ENCODE measurements at places on chromosomes 2 and 18.

DNA sequence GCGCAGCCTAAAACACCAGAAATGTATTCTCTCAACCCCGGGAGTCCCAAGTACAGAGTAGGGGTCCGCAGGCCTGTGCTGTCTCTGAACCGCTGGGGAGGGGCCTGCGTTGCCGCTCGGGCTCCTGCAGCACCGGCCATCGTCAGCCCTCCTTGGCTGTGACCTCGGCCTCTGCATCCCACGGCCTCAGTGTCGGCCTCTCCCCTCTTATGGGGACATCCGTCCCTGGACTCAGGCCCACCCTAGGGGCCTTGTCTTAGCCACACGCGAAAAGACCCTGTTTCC lies 50.5 kb downstream of the KCNG2 start:
- DNase-seq: no peak

DNA sequence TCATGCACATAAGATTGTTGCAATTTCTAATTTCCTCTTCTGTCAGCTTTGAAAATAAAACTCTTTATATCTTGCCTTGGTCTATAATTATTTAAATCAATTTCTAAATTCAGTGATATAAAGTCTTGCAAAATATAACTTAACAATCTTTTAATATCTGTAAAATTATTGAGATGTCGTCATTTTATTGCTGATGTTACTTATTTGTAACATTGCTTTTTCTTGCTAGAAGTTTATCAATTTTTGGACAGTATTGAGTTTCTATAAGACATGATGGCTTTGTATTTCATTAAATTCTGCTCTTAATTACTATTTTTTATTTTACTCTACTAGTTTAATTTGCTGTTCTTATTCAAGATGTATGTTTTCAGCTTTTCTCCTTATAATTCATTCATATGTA lies 1036.5 kb downstream of the TMEM182 start:
- DNase-seq: no peak

DNA sequence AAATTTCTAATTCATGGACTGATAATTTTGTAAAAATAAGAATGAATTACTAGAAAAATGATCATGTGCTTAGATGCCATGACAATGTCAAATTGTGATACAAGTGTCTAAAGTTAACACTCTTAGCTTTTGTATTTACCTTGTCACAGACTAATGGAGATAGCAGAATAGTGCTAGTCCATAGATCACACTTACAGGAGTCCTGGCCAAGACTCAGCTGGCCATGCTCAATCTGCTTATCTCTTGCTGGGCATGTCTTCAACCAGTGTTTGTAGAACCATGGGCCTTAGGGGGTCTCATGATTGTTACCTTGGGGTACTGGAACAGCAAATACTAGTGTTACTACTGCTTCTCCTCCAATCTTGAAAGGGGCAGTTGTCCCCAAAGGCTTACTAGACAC lies 44.0 kb downstream of the TET3 start:
- no peak for DNase-seq

DNA sequence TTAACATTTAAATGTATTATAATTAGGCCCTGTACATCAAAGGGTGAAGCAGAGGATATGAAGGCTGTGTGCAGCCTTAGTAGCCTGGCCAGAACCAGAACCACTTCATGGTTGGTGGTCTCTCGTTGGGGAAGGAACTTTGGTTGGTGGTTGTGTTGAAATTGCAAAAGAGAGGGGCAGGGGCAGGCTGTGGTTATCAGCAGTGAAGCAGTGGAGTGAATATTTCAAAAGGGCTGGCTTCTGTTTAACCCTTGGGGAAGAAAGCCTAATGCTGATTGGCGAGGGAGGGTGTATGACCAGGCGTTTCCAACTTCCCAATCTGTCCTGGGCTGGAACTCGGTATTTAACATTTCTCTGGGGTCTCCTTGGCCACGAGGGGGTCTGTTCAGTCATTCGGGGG lies 51.2 kb upstream of the LYPD6B start:
- DNase-seq: no peak

DNA sequence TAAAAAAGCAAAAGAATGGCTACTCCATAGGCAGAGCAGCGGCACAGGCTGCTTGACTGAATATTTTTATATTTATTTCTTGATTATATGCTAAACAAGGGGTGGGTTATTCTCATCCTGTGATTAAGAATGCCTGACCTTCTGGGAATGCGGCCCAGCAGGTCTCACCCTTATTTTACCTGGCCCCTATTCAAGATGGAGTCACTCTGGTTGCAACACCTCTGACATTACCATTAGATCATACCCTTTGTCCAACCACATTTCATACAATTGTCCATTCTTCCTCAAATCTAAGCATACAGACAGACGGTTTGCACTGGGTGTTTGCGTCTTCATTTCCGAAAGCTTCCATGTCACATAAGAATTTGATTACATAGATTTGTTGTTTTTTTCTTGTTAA lies 168.2 kb downstream of the GALNT1 start:
- no peak for DNase-seq

DNA sequence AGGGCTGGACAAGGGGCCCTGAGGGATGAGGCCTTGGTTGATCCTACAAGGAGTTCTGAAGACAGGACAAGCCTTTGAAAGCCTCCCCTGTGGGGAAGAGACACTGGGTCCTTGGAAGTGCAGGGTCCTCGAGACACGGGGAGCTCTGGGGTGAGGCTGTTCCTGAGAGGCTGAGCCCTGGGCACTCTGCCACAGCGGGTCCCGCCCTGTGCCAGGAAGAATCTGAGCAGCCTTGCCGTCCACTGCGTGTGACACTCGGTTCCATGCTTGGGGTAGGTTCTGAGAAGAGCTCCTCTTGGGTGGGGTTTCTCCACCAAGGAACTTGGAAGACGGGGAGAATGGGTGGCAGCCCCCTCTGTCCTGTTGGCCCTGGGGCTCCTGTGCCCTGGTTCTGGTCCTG lies 13.9 kb downstream of the SNTG2 start:
- DNase-seq: no peak

DNA sequence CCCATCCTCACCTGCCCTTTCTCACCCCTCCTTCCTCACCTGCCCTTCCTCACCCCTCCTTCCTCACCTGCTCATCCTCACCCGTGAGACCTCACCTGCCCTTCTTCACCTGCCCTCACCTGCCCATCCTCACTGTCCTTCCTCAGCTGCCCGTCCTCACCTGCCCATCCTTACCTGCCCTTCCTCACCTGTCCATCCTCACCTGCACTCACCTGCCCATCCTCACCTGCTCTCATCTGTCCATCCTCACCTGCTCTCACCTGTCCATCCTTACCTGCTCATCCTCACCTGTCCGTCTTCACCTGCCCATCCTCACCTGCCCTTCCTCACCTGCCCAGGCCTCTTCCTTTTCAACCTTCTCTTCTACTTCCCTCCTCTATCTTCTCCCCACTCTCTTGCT lies 34.4 kb downstream of the KCNG2 start:
- DNase-seq: no peak

DNA sequence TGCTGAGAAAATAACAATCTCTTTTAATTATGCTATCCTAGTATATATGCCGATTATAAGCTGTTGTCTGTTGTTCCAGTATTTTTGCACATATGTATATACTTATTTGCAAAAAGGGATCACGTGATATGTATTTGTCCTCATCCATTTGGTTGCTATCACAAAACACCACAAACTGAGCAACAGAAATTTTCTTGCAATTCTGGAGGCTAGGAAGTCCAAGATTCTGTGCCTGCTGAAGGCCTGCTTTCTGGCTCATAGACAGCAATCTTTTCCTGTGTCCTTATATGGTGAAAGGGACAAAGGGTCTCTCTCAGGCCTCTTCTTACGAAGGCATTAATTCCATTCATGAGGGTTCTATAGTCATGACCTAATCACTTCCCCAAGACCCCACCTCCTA lies 186.5 kb downstream of the LPIN1 start:
- DNase-seq: no peak

GRCh38 chr2:141468761-141469160 lies 662.1 kb downstream of the LRP1B start:
- DNase-seq: no peak

DNA sequence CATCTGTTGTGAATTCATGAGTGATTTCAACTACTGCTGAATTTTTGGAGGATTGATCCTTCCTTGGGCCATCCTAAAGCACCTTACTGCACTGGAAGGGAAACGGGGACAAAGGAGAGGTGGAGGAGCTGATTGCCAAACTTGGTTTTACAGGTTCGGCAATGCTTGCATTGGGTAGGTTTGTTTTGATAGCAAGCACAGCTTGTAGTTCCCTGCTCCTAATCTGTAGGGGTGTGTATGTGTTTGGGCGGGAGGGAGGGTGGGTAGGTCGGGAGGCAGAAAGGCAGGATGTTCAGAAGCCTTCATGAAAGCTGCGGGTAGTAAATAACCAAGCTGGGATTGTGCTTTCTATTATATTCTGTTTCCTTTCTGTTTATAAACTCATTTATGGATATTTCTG lies 24.6 kb downstream of the PHLPP1 start:
- DNase-seq: no peak

DNA sequence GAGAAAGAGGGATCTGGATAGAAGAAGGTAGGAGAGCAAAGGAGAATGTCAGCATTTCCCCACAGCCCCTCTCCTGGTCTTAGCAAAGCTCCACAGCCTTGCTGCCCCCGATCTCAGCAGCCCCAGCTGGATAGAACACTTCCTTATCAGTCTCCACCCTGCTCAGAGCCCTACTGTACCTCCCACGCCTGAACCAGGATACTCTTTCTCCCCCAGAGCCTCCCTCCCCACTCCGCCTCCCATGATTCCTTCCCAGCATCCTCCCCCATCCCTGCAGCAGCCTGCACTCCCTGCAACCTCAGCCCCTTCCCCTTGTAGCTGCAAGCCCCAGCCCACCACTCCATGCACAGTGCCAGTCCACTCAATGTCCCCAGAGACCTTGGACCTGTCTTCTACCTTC lies 25.8 kb downstream of the PLB1 start:
- DNase-seq: no peak

DNA sequence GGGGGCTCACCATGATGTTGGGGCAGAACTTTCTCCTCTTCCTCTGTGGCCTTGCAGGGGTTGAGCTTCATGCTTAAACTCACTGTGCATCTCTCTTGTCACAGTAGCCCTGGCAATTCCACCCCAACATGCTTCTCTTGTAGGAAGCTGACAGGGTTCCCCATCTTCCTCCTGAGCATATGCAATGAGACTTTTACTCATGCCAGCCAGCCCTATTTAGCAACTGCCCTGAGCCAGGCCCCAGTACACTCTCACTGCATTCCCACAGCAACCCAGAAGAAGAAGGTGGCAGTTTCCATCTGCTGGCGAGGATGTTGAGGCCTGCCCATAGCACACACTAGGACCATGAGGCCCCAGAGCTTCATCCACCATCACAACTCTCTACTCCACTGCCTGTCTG lies 72.2 kb upstream of the TEX51 start:
- DNase-seq: no peak

DNA sequence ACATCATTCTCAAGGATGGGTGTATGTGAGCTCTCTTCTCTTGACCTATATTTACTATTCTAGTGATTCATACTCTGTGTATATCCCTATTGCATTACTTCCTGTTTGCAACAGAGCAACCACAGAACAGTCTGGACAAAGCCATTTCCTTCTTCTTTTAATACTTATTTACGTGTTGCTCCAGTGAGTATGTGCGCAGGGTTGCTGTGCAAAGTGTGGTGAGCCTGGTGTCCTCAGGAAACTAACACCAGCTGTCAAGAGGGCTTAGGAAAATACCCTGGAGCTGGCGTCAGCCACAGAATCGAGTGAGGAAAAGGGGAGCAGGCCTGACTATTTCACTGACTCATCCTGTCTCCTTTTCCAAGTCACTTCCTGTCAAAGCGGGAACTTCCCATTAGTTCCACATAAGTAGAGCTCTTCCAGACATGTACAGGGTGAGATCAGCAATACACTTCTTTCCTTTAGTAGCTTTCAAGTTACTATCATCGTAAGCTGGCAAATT lies 214.1 kb upstream of the COPS8 start:
- no peak for DNase-seq

GRCh38 chr2:187774551-187775071 lies 220.4 kb upstream of the TFPI start:
- no peak for DNase-seq

- no peak for DNase-seq
These were observed 435 bp downstream of the RNF181 start for GRCh38 chr2:85596026-85596333.

DNA sequence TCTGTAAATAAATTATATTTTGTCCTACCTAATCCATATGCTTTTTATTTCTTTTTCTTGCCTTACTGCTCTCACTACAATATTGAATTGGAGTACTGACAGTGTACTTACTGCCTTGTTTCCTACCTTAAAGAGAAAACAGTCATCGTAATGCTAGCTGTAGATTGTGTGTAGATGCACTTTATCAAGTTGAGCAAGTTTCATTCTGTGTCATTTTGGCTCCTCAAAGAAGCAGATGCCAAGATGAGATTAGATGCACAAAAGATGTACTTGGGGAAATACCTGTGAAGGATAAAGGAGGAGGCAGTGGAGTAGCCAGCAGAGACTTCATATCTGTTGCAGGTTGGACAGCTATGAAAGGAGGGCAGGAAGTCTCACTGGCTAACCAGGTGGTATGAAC lies 145.5 kb downstream of the FTCDNL1 start:
- DNase-seq: no peak

DNA sequence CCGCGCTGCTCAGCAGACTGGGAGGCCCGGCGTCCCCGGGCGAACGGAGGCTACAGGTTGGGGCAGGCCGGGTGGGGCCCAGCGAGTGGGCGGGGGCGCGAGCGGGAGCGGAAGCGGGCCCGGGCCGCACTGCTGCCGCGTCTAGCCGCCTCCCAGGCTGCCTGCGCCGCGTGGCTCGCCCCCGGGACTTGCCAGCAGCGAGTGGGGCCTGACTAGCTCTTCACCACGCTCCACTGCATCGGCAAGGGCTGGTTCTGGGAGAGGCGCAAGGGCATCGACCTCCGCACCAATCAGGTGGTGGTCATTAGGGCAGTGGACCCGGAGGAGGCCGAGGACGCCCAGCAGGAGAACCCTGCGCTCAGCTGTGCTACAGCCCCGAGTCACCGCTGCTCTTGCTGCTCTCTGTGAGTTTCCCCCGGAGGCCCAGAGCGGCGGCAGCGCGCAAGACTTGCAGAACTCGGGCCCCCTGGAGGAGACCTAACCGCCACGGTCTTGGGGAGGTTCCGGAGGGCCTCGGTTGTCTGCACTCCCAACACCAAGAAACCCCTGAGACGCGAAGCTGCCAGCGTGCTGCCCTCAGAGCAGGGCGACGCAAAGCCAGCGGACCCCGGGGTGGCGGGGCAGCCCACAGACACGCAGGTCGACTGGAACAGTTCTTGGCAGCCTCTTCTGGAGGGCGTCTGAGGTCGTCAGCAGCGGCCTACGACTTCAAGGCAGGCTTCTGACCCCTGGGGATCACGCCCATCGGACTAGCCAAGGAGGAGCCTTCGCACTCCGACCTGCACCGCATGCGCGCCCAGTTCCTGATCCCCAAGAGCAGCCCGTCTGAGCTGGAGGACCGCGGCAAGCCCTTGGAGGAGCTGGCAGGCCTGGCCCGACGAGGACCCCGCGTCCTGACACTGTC lies 27.2 kb upstream of the PTPN2 start:
- DNase-seq: peak; percentile 39

- DNase-seq: no peak
These were observed 208.0 kb downstream of the C1D start for GRCh38 chr2:67854798-67855197.

- no peak for DNase-seq
These were observed 364.8 kb upstream of the GALNT5 start for GRCh38 chr2:156892467-156893281.

- no peak for DNase-seq
These were observed 88.6 kb upstream of the FHL2 start for GRCh38 chr2:105487142-105488069.

All from activated CD4-positive, alpha-beta T cell treated with anti-CD3 and anti-CD28 coated beads for 24 hours (primary cell).